ENCODE measurements at places on chromosomes 12 and 14.

DNA sequence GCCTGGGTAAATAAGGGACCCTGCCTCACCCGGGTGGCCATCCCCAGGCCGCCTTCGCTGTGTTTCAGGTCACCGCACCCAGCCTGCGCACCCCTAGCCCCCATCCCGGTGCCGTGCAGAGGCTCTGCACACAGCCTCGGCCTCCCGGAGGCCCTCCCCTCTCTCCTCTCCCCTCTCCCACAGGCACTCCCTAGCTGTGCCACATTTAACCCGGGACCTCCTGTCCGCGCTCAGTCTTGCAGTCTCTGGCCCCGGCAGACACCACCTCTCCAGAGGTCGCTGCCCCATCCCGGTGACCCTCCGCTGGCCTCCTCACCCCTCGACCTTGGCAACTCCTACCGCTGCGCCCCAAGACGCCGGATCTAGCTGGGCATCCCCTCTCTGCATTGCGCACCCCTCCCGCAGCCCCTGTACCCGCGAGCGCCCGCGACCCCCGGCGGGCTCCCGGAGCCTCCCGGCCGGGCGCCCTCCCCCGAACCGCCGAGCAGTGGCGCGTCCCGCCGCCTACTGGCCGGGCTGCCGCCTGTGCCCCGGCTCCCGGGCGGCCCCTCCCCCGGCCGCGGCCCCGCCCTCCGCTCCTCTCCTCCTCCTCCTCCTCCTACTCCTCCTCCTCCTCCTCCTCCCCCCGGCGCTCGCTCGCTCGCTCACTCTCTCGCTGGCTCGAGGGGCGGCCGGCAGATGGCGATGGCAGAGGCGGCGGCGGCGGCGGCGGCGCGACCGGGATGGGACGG lies 120.7 kb downstream of the AACS start:
- DNase-seq = no peak

DNA sequence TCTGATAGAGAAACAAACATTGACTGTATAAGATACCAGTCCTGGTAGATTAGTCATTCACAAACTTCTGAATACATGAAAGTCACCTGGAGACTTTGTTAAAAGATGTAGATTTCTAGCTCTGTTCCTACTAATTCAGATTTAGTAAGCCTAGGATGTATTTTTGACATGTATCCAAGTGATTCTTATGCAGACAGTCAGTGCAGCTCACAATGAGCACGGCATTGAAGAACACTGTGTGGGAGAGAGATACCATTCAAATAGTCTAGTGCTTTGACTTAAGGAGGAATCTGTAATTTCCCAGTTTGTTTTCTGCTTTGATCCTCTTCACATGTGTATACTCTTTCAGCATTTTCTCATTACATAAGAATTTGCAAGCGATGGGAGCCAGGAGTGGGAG lies 68.7 kb upstream of the STXBP6 start:
- no peak for DNase-seq

GRCh38 chr12:117936722-117937484 lies 31.9 kb downstream of the KSR2 start:
- DNase-seq = no peak

DNA sequence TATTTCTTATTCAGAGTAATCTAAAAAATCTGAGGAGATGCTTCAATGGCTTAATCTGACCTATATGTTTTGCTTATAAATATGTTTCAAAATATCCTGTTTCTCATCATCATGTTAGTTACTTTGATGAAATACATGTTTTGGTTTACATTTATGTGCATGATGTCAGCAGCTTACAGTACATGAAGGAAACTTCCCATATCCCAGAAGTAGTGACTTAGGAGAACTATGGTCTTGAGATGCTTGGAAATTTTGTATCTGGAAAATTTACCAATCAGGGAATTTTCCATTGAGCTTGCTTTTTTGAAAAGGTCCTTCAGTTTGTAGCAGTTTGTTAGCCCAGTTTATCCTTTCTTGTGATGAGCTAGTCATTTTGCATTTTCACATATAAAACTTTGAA lies 73.3 kb downstream of the RASSF8 start:
- DNase-seq = no peak

DNA sequence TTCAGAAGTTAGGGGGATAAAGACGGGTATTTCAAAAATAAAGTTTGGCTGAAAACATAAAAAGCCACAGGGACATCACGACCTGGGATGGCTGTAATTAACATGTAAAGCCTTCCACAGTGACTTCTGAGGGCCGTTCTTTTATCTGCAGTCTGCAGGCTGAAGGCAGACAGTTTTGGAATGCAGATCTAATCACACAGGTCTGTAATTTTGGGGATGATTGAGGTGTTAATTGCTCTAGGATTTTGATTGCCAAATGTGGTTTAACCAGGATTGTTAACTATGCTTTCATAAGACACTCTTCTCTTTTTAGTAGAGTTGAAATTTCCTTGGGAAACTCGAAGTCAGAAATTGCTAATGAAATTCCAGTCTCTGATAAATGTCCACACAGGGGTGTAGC lies 355.5 kb downstream of the ATP23 start:
- DNase-seq = no peak

- no peak for DNase-seq
These were observed 7.7 kb downstream of the PPP1R3E start for GRCh38 chr14:23294734-23295561.

DNA sequence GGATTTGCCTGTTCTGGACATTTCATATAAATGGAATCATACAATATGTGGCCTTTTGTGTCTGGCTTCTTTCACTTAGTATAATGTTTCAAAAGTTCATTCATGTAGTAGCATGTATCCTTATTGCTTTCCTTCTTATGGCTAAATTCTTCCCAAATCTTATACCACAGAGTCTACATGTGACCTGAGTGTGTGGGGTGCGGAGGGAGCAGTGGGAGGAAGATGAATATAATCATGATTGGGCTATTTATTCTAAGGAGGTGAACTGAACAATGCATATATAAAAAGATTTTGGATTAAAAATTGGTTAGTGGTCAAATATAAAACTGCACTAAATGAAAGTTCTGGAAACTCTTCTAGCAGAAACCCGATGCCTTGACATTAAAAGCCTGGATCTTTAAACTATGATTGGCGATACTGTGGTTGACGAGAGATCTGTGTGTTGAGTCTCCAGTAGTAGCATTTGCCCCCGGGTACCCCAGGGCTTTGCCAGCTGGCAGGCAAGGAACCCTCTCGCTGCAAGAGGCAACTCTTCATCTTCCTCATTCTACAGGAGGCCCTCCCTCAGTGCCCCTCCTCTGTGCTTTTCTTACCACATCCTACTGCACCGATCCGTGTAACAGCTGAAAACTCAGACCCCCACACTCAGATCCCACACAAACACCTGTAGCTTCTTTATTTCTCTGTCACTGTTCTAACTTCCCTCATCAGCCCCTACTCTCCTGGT lies 2.6 kb downstream of the CYP46A1 start:
- DNase-seq = no peak

- DNase-seq = no peak
These were observed 59.6 kb downstream of the CACNA1C start for GRCh38 chr12:2112401-2112800.

DNA sequence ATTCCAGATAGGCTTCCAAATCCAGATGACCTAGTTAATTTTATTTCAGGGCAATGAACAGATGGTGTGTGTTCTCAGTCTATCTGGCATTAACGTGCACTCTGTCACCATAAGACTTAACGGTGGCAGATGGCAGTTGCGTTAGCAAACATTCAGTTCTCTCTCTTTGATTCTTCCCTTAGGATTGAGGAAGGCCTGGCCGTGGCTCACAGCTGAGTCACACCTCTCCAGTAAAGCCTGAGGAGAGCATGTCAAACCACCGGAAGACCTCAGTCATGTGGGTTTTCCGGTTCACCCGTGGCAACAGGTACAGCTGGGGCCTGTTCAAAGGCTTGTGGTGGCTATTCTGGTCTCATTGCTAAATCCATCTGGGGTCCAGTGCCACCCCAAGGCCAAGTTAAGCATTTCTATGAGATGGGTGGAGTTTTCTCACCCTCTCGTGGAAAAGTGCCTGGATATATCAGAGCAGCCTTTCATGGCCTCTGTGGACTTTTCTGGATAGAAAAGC lies 545.1 kb upstream of the ATP2B1 start:
- DNase-seq = peak; percentile 0

GRCh38 chr12:22797701-22798100 lies 172.7 kb downstream of the ETNK1 start:
- DNase-seq = no peak

DNA sequence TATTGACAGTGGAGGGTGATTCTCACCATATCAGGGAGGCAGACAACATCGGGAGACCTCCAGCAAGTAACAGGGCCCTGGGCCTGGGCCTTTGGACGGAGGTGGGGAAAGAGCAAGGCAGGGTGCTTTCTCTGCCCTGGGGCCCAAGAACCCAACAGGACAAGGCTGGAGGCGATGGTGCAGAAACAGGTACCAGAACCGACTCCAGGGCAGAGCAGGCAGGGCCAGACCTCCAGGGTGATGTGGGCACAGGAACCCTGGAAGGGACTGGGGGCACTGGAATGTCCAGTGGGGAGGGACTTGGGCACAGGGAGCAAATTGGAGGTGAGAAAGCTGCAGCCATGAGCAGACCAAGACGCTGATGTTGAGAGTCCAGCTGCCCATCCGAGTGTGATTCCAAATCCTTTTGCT lies 44.4 kb downstream of the PRMT8 start:
- DNase-seq = no peak

- DNase-seq = no peak
These were observed 95.4 kb downstream of the DUSP16 start for GRCh38 chr12:12467264-12467663.

GRCh38 chr14:23093991-23094665 lies 808 bp downstream of the ACIN1 start:
- peak; percentile 58 for DNase-seq

DNA sequence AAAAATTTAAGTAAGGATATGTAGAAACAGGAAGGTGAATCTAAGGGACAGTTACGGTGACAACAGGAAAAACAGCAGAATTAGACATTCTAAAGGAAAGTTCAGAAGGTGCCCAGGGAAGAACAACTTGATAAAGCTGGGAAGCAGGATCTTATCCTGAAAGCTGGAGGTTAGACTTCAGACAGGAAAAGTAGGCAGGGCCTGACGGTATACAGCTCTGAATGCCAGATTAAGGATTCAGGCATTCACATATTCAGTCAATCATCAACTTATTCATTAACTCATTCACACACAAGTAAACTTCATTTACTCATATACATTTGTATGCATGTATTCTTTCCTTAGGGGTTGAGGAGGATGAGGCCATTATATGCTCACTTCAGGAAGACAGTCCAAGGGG lies 81.3 kb downstream of the RALGAPA1 start:
- DNase-seq = no peak

DNA sequence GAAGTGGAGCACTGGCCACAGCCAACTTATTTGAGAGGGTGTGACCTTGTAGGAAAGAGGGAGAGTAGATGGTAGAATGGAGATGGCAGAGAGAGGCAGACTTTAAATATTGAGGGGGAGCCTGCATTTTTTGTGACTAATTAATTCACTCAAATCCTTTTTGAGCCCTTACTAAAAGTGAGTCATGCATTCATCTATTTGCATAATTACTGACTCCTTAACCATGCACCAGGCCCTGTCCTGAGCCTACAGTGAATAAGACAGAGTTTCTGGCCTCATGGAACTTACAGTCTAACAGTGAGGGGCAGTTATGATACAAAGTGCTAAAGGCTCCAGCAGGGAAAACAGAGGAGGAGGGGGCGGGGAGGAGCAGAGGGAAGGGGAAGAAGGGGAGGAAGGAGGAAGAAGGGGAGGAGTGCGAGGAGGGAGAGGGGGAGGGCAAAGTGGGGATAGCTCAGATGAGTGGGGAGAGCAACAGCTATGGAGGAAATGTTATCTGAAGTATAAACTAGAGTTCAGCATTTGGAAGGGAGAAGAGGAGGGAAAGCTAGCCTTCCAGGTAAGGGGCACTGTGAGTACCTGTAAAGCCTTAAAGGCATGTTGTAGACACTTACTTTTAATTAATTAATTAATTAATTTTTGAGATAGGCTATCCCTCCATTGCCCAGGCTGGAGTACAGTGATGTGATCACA lies 7.5 kb upstream of the CTDSP2 start:
- DNase-seq = no peak

DNA sequence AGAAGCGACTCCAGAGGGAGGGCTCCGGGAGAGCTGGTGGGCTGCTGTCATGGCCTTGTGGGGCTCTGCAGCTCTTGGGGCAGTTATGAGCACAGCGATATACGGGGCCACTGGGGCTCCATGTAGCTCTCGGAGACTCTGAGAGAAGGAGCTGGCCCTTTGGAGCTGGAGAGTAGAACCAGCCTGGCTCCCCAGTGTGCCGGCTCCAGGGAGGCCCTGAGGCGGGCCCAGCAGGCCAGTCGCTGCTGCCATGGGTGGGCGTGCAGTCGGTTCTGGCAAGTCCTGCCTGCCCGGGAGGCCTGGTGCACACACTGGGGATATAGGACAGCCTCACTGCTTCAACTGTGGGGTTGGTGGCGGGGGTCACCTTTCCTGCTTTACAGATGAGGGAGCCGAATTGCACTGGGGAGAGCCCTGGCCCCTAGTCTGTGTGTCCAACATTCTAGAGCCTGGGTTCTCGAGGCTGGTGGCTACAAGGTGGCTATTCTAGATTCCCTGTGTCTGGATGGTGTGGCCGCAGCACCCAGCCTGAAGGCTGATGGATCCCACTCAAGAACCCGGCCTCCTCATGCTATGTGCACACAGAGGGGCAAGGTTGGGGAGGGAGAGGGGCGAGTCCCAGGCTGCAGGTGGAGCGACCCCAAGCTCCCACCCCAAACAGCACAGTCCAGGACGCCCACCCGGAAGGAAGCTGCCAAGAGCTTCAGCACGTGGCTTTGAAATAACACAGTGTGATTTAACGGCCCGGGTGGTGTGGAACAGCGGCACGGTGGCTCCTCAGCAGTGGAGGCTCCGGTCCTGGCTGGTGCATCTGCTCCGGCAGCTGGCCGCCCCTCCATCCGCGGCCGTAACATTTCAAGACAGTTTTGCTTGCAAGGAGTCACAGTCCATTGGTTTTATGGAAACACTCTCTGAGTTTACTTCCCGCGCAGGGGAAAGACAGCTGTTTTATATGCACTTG lies 188.3 kb upstream of the C14orf180 start:
- DNase-seq = no peak

GRCh38 chr12:46378530-46378929 lies 6.0 kb upstream of the SLC38A2 start:
- no peak for DNase-seq

- no peak for DNase-seq
These were observed 46.6 kb downstream of the SUSD6 start for GRCh38 chr14:69657950-69658355.

- DNase-seq = no peak
These were observed 10.4 kb downstream of the HOXC5 start for GRCh38 chr12:54042970-54043853.

- no peak for DNase-seq
These were observed 42.4 kb downstream of the ITPK1 start for GRCh38 chr14:93073358-93073707.

DNA sequence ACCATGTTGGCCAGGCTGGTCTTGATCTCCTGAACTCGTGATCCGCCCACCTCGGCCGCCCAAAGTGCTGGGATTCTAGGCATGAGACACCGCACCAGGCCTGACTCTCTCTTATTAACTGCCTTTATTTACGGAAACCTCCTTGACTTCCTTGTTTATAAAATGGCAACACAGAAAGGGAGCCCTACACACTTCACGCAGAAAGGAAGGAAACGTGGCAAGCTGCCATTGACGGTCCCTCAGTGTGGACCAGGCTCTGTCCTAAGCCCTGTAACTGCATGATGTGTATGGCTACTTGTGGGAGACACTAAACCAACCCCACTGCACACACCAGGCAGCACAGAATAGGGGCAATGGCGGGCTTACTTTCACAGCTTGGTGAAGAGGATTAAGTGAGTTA lies 11.7 kb downstream of the CINP start:
- DNase-seq = no peak

All from stimulated activated CD8-positive, alpha-beta memory T cell treated with anti-CD3 and anti-CD28 coated beads, Interleukin-2, amount 100 ng/mL, for 1 hour (primary cell).